HTR-8/SVneo (cell line): ENCODE measurements at places on chromosomes 1 and 21.

GRCh38 chr1:221335161-221336101 is 406.5 kb downstream of the DUSP10 start:
- DNase-seq = peak; percentile 53

GRCh38 chr21:14303731-14304488 is 79.0 kb downstream of the HSPA13 start:
- no peak for DNase-seq

DNA sequence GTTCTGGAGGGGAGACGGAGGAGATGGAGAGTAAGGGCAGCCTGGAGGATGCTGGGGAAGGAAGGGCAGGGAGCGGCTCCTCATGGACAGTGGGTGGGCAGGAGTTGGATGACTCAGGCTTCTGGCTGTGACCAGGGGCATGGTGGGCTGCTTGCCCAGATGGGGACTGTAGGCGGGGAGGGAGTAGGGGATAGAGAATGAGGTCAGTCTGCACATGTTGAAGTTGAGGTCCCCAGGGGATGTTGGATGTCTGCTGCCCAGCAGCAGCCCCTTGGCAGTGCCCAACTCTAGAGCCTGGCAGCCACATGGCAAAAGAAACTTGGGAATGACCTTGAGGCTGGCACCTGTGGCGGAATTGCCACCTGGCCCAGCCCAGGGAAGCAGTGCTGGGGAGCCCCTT is 6.4 kb downstream of the SELENON start:
- no peak for DNase-seq

DNA sequence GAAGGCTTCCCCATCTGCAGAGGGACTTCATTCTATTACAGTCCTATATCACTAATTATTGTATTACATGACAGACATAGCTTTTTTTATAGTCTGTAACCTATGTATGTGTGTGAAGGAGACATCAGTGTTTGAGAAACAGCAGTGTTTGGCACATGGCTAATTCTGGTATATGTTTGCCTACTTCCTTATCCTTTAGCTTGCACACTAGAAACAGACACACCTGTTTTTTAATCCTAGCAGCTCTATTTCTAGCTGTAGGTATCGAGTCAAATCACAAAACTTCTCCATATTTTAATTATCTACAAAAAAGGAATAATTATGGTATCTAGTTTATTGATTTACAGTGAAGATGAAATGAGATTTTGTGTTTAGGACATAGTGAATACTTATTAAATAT is 129.4 kb upstream of the CACYBP start:
- no peak for DNase-seq

GRCh38 chr1:43851561-43852338 is 81.9 kb upstream of the ARTN start:
- no peak for DNase-seq

- no peak for DNase-seq
These were observed 10.3 kb upstream of the LMNA start for GRCh38 chr1:156104065-156104810.

DNA sequence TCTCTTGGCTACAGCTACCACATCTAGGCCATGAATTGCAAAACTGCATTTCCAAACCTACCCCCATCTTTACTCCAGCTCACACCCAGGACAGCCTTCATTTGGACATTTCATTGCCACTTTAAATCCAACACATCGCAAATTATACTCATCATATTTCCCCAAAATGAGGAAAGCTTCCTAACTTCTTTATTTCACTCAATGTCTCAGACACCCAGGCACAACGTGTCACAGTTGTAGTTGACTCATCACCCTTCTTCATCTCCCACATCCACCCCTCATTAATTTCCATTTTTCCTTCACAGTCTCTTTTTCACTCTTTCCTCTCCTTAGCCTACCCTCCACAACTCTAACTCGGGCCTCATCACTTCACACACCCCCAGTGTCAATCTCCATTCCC is 6.7 kb downstream of the OTUD7B start:
- DNase-seq = no peak

DNA sequence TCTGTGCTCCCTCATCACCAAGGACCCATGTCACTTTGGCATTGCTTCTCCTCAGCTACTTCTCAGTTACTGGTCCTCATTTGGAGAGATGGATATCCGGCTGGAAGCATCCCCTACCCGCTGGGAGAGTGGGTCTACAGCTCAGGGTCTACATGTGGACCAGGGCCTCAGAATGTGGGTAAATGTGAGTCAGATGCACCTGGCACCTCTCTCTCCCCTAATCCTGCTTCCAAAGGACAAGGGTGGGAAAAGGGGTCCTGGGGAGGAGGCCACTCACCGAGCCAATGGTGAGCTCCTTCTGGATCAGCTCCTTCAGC is 908 bp downstream of the S100A6 start:
- no peak for DNase-seq

DNA sequence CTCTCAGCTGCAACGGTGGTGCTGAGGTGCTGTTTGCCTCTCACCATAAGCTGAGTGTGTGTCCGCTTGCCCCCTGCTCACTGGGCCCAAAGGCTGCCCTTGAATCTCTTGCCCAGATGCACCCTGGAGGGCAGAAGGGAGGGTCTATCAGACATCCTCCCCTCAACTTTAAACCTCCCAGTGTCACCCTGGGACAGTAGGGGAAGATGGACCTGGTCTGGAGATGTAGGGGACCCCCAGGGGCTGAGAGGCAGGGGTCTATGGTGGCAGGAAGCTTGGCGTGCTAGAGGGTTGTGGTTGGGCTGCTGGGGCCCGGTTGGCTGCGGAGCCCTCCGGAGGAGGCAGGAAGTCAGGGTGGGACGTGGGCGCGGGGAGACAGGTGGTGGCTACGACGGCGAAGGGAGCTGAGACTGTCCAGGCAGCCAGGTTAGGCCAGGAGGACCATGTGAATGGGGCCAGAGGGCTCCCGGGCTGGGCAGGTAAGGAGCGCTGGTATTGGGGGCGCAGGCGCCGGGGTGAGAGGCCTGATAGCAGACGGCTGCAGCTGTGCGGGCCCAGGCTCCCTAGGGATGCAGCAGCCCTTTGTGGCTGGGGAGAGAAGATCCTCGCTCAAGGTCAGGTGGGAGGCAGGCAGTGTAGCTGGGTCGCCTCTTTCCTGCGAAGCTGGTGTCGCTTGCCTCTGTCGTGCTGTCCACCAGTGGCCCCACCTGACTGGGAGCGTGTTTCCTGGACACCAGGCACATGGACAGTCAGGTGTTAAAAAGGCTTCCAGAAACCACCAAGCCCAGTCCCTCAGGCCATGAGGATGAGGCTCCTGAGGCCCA is at the start of gene LCK:
TSS of gene LCK (plus strand) at position 373 of the 824 bp plus-strand sequence. CDS start 23,065 bp downstream, outside the sequence.
- DNase-seq = no peak

GRCh38 chr1:10204003-10204642 is 6.2 kb upstream of the KIF1B start:
- no peak for DNase-seq

- no peak for DNase-seq
These were observed 16.1 kb upstream of the SLAMF6 start for GRCh38 chr1:160538985-160539651.

DNA sequence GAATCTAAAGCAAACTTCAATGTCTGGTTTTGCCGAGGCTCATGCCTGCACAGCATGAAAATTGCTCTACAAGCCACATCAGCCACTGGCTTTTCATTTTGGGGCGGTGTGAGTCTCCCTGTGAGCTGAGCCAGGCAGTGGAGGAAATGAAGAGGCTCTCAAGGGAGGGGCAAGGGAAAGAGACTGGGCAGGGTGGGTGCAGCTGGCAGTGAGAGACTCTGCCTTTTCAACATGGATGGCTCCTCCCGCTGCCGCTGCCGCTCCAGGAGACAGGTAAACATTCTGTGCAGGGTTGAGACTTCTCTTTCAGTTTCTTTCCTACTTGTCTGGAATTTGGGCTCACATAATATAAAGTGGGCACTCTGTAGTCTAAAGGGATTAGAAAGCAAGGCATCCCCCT is 11.3 kb upstream of the CTSE start:
- DNase-seq = no peak

DNA sequence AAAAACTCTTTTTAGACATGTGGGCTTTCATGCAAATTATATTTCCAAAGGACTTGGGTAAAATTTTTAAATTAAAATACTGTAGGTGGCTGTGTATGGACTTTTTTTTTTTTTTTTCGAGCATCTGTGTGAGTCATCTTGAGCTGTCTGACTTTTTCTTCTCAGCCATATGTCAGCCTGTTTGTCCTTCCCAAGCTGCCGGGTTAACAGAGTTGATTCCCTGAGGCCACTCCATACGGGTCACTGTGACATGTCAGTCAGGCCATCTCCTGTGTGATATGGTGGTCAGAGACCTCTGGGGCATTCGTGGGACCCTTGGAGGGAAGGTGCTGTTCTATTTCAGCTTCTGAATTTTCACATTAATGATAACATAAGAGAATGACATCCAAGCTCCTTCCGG is 148.3 kb downstream of the KCNJ6 start:
- no peak for DNase-seq

- DNase-seq = no peak
These were observed 14.3 kb downstream of the TSPAN2 start for GRCh38 chr1:115074839-115075534.
